ENCODE measurements at places on chromosomes 2 and 18.

DNA sequence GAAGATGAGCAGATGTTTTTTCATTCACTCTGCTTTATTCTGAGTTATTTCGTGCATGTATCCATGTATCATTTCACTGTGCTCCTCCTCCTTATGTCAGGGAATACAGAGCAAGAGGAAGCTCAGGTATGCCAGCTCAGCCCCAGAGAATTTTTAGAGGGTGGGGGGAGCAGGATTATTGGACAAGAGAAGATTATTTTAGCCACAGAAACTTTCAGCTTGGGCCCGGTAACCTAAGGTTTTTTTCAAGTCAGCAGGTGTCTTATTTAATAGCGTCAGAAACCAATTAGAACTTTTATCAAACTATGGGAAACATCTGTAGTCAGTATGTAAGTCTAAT, 232.9 kb upstream of the SIX3 start:
- no peak for DNase-seq

DNA sequence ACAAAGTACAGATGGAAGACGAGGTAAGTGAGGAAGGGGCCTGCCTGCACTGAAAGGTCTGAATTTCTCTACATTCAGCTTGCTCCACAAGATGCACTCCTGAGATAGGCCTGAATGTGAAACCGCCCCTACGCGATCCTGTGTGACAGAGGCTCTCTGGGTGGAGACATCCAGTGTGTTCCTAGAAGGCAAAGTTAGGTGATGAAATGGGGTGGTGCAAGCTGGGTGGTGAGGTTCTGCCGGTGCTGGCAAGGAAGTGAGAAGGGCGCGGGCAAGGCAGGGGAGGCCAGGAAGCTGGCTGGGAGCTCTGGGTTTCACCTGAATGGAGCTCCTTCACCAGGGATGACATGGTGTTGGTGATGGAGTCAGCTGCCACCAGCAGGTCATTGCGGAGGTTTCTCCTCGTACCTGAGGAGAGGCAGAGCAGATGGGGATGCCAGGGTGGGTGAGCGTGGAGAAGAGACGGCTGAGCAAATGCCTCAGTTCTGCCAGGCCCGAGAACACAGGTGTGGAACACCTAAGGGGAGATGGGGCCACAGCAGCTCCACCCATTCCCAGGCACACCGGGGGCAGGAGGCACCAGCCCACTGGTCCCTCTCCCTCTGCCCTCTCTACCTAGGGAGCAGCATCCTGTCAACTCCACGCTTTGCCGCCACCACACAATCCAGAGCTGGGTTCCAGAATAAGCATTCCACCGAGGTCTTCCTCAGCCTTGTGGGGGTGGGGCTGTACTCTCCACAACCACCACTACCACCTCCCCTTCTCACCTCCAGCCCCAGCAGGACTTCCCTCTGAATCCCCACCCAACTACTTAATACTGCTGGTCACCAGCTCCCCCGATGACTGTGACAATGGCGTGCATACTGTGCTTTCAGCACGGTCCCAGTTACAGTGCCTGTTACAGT, 45.5 kb upstream of the DNMT3A start:
- DNase-seq, result no peak

GRCh38 chr18:62279561-62279960, 45.5 kb upstream of the TNFRSF11A start:
- no peak for DNase-seq

DNA sequence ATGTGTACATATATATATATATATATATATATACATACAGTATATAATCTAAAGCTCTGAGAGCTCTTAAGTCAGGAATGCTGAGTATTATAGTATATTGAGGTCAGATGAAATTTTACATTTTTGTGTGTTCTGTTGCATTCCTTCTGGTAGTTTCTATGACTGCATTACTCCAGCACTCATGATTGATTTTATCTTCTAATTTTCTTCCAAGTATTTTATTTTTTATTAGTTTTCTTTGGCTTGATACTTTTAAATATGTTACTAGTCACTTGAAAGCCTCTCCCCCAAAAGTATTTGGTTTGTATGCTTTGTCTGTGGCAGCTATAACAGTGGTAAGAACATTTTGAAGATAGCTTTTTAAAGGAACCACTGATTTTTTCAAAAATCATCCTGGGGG, 25.0 kb downstream of the METTL21A start:
- DNase-seq, result peak; percentile 22

- DNase-seq, result no peak
These were observed 252.2 kb upstream of the SPHKAP start for GRCh38 chr2:228433721-228434120.

- no peak for DNase-seq
These were observed 109.8 kb upstream of the ALK start for GRCh38 chr2:30031184-30031583.

- no peak for DNase-seq
These were observed 55.9 kb downstream of the ACVR1 start for GRCh38 chr2:157820193-157820592.

GRCh38 chr2:84116143-84116542, 342.9 kb downstream of the SUCLG1 start:
- no peak for DNase-seq

DNA sequence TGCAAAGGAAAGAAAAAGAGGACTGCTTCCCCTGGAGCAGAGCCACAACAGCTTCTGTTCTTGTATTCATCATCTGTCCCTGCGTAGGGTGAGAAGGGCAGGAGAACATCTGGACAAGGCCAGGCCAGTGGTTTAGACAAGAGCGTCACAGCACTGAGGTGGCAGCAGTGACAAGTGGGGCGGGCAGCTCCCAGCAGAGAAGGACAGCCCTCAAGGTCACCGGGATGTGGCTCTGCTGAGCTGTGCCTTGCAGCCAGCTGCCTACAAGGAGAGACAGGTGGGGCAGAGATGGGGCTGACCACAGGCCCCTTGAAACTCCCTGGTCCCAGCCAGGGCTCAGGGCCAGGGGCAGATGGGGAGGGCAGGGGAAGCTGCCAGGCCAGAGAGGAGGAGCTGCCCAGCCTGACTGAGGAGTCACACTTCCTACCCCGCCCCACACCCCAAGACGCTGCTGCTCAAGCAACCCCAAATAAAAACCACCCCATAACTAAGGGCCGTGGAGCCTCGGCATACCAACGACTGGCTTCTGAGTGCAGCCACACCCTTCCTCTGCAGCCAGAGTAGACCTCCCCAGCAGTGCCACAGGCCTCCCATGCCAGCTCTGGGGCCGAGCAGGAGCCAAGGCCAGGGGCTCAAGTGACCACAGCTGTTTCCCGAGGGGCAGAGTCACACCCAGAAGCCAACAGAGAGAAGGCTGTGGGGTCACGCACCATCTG, 5.4 kb downstream of the RAB11FIP5 start:
- DNase-seq, result peak; percentile 61
